ENCODE measurements at places on chromosomes 5 and 9. TPM values are rescaled to one million over a fixed set of nuclear protein-coding genes. Genes with fewer than 3 reads are reported as not detected.

Gene LHX6
- 0.51 TPM for total RNA-seq

Gene PHF19
- total RNA-seq: 38.1 TPM

- no peaks in the 10 kb centered on the region for H3K4me1 ChIP-seq
- H3K27me3 ChIP-seq: no peaks in the 10 kb centered on the region
- no peaks in the 10 kb centered on the region for H3K36me3 ChIP-seq
- no peak overlapping the region for H3K4me3 ChIP-seq
These were observed 302.7 kb downstream of the EPB41L4A start for GRCh38 chr5:112116371-112116770.

DNA sequence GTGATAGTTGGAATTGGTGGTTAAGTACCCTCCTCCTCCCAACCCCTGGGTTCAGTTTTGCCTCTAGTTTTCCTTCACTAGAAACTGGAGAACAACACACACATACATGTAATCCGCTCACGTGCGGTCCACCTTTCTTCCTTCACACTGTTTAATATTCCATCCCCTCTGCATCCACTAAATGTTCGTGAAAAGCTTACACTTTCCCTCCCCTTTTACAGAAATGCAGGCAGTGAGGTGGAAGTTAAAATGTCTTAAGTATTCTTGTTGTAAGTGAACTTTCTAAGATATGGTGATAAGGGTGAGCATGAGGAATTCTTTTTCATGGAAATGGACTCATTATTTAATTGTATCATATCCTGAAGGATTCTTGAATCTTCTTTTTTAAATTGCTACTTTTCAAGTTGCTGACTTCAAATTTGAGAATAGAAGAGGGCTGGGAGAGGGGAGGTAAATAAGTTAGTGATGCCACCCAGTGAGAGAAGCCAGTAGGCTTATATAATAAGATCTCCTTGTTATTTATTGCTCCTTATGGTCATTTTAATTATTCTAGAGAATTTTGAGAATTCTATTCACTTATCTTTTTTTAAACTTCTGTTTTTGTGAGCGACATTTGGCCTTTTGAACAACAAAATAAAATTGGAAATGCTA is 90.2 kb downstream of the TLE4 start:
- no peak for DNase-seq
- no peaks in the 10 kb centered on the region for H3K36me3 ChIP-seq
- H3K27me3 ChIP-seq: no peaks in the 10 kb centered on the region
- H3K27ac ChIP-seq: no peak overlapping the region
- peaks cover 39% of the 10 kb centered on the region for H3K4me1 ChIP-seq

Gene GNA14
- 9.2 TPM for total RNA-seq

GRCh38 chr9:119873877-119874276 is 504.6 kb upstream of the BRINP1 start:
- no peaks in the 10 kb centered on the region for H3K27me3 ChIP-seq
- H3K4me3 ChIP-seq: no peak overlapping the region
- H3K4me1 ChIP-seq: no peaks in the 10 kb centered on the region
- no peaks in the 10 kb centered on the region for H3K36me3 ChIP-seq
- DNase-seq: no peak

GRCh38 chr5:82560561-82560960 is 282.4 kb upstream of the RPS23 start:
- H3K36me3 ChIP-seq: no peaks in the 10 kb centered on the region
- no peak overlapping the region for H3K27ac ChIP-seq
- DNase-seq: no peak
- H3K27me3 ChIP-seq: no peaks in the 10 kb centered on the region
- H3K4me3 ChIP-seq: no peak overlapping the region

- H3K4me3 ChIP-seq: no peak overlapping the region
- H3K4me1 ChIP-seq: peaks cover 14% of the 10 kb centered on the region
- no peaks in the 10 kb centered on the region for H3K36me3 ChIP-seq
- no peaks in the 10 kb centered on the region for H3K27me3 ChIP-seq
- DNase-seq: no peak
These were observed 46.3 kb downstream of the PAM start for GRCh38 chr5:102801371-102801770.

DNA sequence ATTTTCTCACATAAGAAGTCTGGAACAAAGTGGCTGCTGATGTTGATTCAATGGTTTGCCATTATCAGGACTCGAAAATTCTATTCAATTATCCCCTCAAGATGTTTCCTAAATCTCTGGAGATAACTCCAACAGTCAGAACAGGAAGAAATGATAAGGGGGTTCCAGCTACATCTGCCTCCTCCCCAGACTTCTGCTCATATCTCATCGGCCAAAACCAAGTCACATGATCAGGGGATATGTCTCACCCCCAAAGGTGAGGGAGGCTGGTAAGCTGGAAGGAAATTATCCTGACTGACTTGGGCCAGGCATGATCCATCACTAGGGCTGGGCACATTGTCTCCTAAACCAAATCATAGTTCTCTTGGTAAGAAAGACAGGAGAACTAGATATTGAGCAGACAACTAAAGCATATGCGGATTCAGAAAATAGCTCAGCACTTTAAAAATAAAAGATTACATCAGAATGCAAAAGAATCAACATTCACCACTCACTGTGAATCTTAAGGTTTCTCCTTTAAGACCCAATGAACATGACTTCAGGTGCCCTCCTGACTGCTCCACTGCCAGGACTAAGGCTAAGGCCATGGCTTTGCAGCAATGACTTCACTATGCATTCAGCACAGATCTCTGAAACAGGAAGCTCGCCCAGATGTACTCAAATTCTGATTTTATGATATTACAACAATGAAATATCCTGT is 306.3 kb downstream of the ENC1 start:
- no peak overlapping the region for H3K27ac ChIP-seq
- H3K36me3 ChIP-seq: no peaks in the 10 kb centered on the region
- no peak overlapping the region for H3K4me3 ChIP-seq
- no peaks in the 10 kb centered on the region for H3K4me1 ChIP-seq
- DNase-seq: no peak

Gene CLIC3
- total RNA-seq: 4.5 TPM

DNA sequence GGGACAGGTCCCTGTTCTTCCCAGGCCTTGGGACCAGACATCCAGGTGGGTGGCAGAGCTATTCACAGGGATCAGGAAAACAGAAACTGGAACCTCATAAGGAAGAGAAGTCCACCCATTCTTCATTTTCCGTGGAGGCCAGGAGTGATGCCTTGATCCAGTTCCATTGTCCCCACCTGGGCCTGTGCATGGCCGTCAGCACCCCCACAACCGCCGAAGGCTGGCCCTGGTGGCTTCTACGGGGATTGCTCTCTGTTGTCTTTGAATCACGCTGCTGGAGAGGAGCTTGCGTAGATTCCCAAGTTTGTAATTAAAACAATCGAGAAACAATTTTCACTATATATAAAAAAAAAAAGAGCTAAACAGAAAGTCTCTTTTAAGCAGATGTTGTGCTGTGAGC is 134.4 kb downstream of the MVB12B start:
- H3K27me3 ChIP-seq: no peaks in the 10 kb centered on the region
- H3K36me3 ChIP-seq: no peaks in the 10 kb centered on the region
- H3K27ac ChIP-seq: no peak overlapping the region
- DNase-seq: peak; percentile 42
- H3K4me3 ChIP-seq: no peak overlapping the region

GRCh38 chr5:136427426-136427825 is 62.1 kb upstream of the TRPC7 start:
- H3K36me3 ChIP-seq: no peaks in the 10 kb centered on the region
- no peak overlapping the region for H3K4me3 ChIP-seq
- no peak for DNase-seq

GRCh38 chr5:109328626-109329025 is 81.1 kb downstream of the PJA2 start:
- no peaks in the 10 kb centered on the region for H3K4me1 ChIP-seq
- no peak for DNase-seq
- H3K27ac ChIP-seq: no peak overlapping the region
- H3K27me3 ChIP-seq: no peaks in the 10 kb centered on the region

- H3K27me3 ChIP-seq: no peaks in the 10 kb centered on the region
- peak; percentile 82 for DNase-seq
- H3K4me3 ChIP-seq: peak overlapping the region; percentile 39
- peak overlapping the region; percentile 97 for H3K27ac ChIP-seq
- H3K36me3 ChIP-seq: no peaks in the 10 kb centered on the region
These were observed 133.0 kb downstream of the C9orf50 start for GRCh38 chr9:129487658-129488483.

GRCh38 chr9:16202914-16203728 is 650.3 kb downstream of the CCDC171 start:
- H3K36me3 ChIP-seq: no peaks in the 10 kb centered on the region
- H3K27me3 ChIP-seq: no peaks in the 10 kb centered on the region
- DNase-seq: no peak
- no peak overlapping the region for H3K4me3 ChIP-seq

Gene PPP3R2
- total RNA-seq: 0.11 TPM

DNA sequence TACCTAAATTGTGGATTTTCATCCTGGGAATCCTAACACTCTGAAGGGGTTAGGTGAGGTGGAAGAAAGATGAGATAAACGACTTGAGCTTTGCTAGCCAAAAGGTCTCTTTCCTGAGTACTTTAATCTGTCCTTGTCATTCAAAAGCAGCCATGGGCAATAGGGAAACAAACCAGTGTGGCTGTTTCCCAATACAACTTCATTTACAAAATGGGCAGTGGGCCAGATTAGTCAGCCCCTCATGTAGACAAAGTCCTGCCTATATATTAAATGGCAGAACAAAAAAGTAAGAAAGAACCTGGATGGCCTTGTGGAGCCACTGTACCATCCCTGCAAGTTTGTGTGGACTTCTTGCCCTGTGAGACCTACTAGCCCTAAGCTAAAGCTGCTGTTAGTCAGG is 51.0 kb upstream of the NFIL3 start:
- DNase-seq: no peak
- no peaks in the 10 kb centered on the region for H3K36me3 ChIP-seq
- H3K4me3 ChIP-seq: no peak overlapping the region

DNA sequence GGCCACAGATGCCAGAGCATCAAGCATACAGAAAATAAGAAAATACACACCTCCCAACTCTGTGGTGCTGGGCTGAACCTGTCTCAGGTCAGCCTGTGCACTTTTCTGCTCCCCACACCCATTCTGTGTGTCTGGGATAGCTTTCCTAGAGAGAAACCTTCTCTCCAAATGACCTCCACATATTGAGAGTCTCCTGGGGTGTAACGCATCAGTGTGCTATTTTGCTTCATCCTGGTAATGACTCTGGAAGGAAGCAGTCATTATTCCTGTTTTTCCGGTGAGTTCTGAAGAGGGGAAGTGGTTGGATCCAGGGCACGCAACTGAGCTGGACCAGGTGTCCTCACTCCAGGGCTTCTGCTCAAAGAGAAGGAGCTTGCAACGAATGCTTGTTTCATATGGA is 73.2 kb upstream of the SH3PXD2B start:
- no peaks in the 10 kb centered on the region for H3K27me3 ChIP-seq
- peak; percentile 13 for DNase-seq
- no peak overlapping the region for H3K4me3 ChIP-seq
- no peaks in the 10 kb centered on the region for H3K36me3 ChIP-seq
- no peak overlapping the region for H3K27ac ChIP-seq
- H3K4me1 ChIP-seq: peaks cover 7% of the 10 kb centered on the region

Gene CNTNAP3
- total RNA-seq: 10.3 TPM

Gene ORM1
- total RNA-seq: 1.4 TPM

DNA sequence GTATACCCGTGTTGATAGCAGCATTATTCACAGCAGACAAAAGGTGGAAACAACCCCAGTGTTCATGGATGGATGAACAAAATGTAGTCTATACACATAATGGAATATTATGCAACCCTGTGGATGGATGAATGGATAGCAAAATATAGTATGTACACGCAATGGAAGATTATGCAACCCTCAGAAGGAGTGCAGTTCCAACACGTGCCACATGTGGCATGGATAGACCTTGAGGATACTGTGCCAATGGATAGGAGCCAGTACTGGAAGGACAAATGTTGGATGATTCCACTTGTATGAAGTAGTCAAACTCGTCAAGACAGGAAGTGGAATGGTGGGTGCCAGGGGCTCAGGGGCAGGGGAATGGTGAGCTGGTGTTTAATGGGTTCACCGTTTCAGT is 44.9 kb downstream of the PLEKHG4B start:
- H3K36me3 ChIP-seq: no peaks in the 10 kb centered on the region
- no peaks in the 10 kb centered on the region for H3K4me1 ChIP-seq
- no peak for DNase-seq
- H3K4me3 ChIP-seq: no peak overlapping the region
- no peaks in the 10 kb centered on the region for H3K27me3 ChIP-seq

GRCh38 chr9:93094658-93095204 is 1.3 kb upstream of the CARD19 start:
- peak; percentile 90 for DNase-seq
- peaks cover 66% of the 10 kb centered on the region for H3K4me1 ChIP-seq
- peak overlapping the region; percentile 73 for H3K4me3 ChIP-seq
- peak overlapping the region; percentile 99 for H3K27ac ChIP-seq

Gene DIPK1B
- total RNA-seq: 15.1 TPM

DNA sequence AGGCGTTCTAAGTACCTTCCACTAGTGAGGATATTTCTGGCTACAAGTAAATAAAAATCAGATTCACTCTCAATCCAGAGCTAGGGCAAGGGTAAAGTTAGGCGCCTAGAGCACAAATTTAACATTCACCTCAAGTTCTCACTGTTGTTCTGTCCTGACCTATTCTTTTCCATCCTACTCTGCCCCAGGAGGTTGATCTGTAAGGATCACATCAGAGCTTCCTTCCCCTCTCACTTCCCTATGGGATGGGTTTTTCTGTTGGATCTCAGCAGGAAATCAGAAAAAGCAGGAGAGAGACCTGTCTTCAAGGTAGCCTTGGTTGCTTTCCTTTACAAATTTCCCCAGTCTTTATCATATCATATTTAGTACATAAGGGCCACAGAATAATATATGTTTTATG is 316.7 kb downstream of the GABRG2 start:
- no peak overlapping the region for H3K27ac ChIP-seq
- H3K36me3 ChIP-seq: no peaks in the 10 kb centered on the region
- no peaks in the 10 kb centered on the region for H3K4me1 ChIP-seq
- H3K27me3 ChIP-seq: no peaks in the 10 kb centered on the region
- H3K4me3 ChIP-seq: no peak overlapping the region
- DNase-seq: no peak

- H3K4me3 ChIP-seq: no peak overlapping the region
- no peaks in the 10 kb centered on the region for H3K4me1 ChIP-seq
- DNase-seq: no peak
- peaks cover 4% of the 10 kb centered on the region for H3K27me3 ChIP-seq
These were observed 35.0 kb upstream of the FOXB2 start for GRCh38 chr9:76984486-76984885.

GRCh38 chr5:132669966-132670882 is 3.6 kb upstream of the IL4 start:
- H3K4me3 ChIP-seq: no peak overlapping the region
- H3K36me3 ChIP-seq: no peaks in the 10 kb centered on the region
- H3K4me1 ChIP-seq: peaks cover 7% of the 10 kb centered on the region
- no peak overlapping the region for H3K27ac ChIP-seq

DNA sequence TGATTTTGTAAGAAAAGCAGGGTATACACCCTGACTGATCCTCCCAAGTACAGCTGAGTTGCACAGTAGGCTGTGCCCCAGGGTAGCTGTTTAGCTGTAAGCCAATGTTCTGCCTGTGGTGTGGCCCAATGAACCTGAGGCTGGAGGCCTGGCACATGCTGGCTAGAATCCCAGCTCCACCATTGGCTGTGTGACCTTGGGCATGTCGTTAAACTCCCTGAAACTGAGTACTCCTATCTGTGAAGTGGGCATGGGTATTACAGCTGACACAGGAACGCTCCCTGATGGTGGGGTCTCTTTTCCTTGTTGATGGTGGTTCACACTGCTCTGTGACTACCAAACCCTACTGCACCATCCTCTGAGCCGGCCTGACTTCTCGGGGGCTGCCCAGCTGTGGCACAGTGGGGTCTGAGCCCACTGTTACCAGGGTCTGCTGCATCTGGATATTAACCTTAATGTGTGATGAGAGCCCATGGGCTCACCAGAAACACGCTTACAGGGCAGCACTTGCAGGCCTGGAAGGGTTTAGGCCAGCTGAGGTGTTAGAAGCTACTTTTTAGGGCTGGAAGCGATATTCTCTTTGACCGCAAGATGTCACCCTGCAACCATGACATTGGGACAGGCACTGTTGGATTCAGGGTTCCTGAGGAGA is 7.0 kb upstream of the GADD45G start:
- H3K27ac ChIP-seq: no peak overlapping the region
- H3K4me3 ChIP-seq: no peak overlapping the region
- no peaks in the 10 kb centered on the region for H3K36me3 ChIP-seq

Gene RASEF
- 0.51 TPM for total RNA-seq

All from spleen (tissue), 13 donors.